Activated naive CD4-positive, alpha-beta T cell treated with anti-CD3 and anti-CD28 coated beads, Interleukin-2, amount 10 ng/mL, durations not matched to agents 5 hours and 36 hours (primary cell): ENCODE measurements at places on chromosomes 16 and 17. TPM values are rescaled to one million over a fixed set of nuclear protein-coding genes. Genes with fewer than 3 reads are reported as not detected.

Gene MYH3
- 3.8 TPM for total RNA-seq

Gene KRT12
- total RNA-seq, result not detected

Gene CLEC18C
- total RNA-seq, result 0.38 TPM

Gene DDX52
- 22.5 TPM for total RNA-seq

Gene STAT5A
- 131 TPM for total RNA-seq

Gene GPR142
- total RNA-seq, result not detected

Gene MT1A
- not detected for total RNA-seq

Gene CMIP
- 36.6 TPM for total RNA-seq

Gene MT1E
- 15.5 TPM for total RNA-seq

Gene SLC13A2
- not detected for total RNA-seq

Gene MMP25
- total RNA-seq, result 35.5 TPM

Gene ATP2A1
- total RNA-seq, result 0.79 TPM

Gene RAMP2
- not detected for total RNA-seq

Gene QRICH2
- total RNA-seq, result 2.2 TPM

Gene CASKIN2
- 1.3 TPM for total RNA-seq

Gene MRPL28
- 56.3 TPM for total RNA-seq

Gene NPIPA8
- not detected for total RNA-seq
